ENCODE measurements at places on chromosomes 2 and 18. TPM values are rescaled to one million over a fixed set of nuclear protein-coding genes. Genes with fewer than 3 reads are reported as not detected.
A peak's percentile ranks its signal among the peaks of the same experiment; 100 is the strongest.

GRCh38 chr2:205834796-205835195, 152.5 kb downstream of the NRP2 start:
- DNase-seq: no peak

The UGT1A3 gene
- total RNA-seq: 0.57 TPM

- no peak for DNase-seq
Observed at GRCh38 chr2:38788306-38788705, 10.3 kb downstream of the GEMIN6 start.

The KCNK3 gene
- total RNA-seq: 8.1 TPM

The ALLC gene
- not detected for total RNA-seq

The ACMSD gene
- total RNA-seq: 44.0 TPM

DNA sequence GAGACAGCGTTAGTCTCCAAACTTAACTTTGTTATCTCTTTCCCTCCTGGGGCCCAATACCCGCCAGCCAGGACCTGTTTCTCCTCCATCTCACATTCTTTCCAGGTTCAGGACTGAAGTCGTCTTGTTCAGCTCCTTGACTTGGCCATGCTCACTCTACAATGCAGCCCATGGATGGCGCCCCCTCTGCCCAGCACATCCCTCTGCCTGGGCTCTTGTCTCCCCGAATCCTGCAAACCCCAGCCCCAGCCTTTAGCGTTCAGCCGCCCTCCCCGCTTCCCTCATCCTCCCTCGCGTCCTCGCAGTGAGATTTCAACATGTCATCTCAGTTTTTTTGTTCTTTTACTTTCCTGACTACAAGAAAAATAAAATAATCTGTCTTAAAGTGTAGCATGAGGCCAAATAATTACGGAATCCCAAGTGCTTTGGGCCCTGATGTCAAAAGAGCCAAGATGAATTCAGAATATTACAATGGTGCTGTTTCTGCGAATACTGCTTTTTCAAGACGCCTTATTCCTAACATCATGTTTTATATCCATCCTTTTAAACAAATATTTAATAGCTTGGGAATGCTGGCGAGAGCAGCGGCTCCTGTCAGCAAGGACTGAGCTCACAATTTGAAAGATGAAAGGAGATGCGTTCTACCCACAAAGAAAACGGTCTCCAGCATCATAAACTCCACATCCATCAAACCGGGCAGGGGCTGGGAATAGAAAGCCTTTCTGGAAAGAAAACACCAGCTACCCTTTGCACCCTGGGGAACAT, 1.0 kb downstream of the FAM178B start:
- no peak for DNase-seq

DNA sequence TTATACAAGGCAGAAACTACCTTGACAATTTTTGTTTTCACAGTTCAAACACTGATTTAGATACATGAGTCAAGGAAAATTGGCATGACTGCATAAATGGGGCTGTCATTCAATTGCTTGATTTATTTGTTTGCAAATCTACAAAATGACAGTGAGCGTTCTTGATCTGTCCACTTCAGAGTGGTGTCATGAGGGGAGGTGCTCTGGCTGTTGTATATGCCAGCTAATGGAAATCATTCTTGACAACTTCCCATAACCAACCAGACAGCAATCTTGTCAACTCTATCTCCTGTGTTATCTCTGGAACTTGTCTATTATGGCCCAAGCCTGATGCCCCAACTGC, 120.6 kb upstream of the UGP2 start:
- no peak for DNase-seq

- DNase-seq: no peak
Observed at GRCh38 chr2:229910832-229911412, 10.9 kb downstream of the TRIP12 start.

DNA sequence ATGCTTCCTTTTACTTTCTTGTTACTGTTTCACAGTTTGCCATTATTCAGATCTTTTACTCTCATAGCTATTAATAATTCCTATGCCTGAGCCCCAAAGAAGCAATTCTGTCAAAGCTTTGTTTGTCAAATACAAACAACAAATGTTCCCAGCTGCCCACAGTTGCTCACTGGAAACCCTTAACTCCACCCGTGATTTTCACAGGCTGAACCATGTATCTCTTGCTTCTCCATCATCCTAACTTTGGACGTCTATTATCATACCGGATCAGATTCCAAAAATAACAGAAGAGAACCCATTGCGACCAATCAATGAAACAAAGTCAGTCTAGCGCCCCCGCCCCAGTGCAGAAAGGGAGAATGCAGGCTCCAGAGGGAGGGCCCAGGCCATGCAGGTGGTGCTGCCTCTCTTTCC, 24.2 kb downstream of the COLEC12 start:
- peak; percentile 51 for DNase-seq

DNA sequence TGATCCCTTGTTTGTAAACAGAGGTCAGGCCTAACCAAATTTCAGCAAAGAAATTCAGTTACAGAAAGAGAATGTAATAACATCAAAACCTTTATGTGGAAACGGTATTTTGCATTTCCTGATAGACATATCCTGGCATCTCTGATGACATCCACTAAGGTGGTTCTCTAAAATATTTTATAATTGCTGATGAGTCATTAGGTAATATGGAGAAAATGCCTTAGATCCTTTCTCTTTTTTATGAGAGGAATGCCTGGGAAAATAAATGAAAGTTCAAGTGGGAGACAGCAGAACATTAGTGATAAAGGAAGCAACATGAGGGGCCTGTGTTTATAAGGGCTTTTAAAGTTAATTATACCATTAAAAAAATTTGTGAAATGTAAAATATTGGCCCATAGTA, 72.6 kb downstream of the PLCL1 start:
- no peak for DNase-seq

The REG3G gene
- total RNA-seq: 8.8 TPM

DNA sequence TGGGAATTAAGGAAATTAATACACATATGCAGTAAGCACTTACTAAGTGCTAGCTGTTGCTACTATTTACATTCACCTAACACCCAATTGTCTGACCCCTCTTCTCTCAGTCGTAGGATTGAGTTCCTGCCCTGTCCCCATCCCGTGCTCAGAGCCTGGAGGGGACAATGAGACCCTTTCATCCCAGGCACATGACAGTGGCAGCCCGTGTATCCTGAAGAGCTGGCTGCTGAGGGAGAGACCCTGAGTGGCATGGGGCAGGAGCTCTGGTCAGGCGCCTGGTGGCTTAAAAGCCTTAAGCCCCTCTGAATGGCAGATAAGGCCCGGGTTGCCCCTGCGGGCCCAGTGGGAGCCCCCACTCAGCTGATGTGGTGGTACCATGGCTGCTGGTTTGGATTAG, 99.0 kb downstream of the DYSF start:
- no peak for DNase-seq

GRCh38 chr2:157751462-157752058, 122.9 kb upstream of the ACVR1C start:
- no peak for DNase-seq

- DNase-seq: peak; percentile 59
Observed at GRCh38 chr2:218960309-218961165, 1.1 kb downstream of the CDK5R2 start.

Data from kidney (tissue), 22 donors.